ENCODE measurements at places on chromosomes 5 and 9.

DNA sequence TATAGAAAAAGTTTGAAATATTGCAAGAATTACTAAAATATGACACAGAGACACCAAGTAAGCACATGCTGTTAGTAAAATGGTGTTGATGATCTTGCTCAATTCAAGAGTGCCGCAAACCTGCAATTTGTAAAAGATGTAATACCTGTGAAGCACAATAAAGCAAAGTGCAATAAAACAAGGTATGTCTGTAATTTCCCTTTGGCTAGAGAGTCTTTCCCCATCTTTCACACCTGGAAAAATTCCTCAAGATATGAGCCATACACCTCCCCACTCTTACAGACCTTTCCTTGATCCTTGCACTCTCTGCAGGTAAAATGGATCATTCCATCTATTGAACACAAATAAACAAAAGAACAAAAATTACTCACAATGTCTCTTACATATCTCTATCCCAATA is 597.8 kb downstream of the EFNA5 start:
- DNase-seq, result no peak

- no peak for DNase-seq
Observed at GRCh38 chr5:14236757-14237156, 93.6 kb downstream of the TRIO start.

DNA sequence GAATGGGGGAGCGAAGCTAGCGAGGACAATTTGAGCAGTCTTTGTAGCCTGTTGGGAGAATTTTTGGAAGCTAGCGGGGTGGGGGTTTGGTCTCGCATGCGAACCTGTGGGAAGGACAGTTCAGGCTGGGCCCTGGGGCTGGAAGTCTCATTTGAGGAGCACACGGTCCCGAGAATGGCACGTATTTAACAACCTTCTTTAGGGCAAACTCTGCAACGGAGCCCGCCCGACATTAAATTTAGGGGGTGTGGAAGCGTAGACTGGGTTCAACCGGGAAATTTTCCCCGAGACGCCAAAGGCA is 35.2 kb upstream of the NFIB start:
- no peak for DNase-seq

- no peak for DNase-seq
Observed at GRCh38 chr9:98877311-98877710, 66.4 kb upstream of the COL15A1 start.

DNA sequence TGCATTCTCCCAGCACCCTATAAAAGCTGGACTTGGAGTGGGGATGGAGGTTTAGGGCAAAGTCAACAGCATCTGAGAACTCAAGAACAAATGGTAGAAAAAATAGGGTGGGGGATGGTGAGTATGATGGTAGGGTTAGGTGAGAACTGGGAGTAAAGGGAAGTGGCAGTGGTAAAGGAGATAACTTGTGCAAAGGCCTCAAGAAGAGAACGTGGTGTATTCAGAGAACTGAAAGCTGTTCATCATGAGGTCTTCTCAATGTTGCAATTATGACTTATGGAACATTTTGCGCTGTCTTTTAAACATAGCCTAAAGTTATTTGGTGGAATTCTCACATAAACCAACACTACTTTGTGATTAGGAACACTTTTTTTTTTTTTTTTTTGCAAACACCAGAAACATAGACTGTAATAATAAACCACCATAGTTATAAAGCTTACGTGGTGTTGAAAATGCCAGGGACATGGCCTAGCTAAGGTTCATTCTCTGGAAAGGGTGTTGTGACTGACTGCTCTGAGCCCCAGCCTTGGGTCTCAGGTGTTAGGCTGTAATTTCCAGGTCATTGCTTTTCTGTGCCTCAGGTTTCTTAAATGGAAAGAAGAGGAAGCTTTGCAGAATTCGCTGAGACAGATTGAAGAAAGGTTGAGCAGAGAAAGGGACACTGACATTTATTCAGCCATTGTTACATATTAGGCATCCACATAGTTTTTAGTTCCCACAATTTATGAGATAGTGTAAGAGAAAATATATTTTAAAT is 19.2 kb upstream of the TXNDC8 start:
- no peak for DNase-seq

- no peak for DNase-seq
Observed at GRCh38 chr9:75146229-75146628, 57.9 kb downstream of the OSTF1 start.

DNA sequence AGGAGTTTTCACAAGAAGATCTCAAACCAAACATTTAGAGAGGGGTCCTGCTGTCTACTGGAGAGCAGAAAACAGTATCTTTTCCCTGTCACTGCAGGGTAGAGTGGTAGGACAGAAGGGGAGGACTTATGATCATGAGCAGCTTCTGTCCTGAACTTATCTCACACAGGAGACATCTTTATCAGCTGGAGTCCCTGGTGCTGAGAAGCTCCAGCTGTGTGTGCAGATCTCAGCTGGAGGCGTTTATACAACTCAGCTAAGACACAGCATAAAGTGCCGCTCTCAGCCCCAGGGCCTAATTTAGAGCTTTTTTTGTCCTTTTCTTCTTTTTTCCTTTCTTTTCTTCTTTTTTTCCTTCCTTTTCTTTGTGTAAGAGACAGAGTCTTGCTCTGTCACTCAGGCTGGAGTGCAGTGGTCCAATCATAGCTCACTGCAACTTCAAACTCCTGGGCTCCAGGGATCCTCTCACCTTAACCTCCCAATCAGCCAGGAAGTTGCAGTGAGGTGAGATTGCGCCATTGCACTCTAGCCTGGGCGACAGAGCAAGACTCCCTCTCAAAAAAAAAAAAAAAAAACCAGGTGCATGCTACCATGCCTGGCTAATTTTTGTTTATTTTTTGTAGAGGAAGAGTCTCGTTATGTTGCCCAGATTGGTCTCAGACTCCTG is 31.9 kb downstream of the CCDC125 start:
- no peak for DNase-seq

- no peak for DNase-seq
Observed at GRCh38 chr9:18059447-18059846, 414.5 kb upstream of the ADAMTSL1 start.

DNA sequence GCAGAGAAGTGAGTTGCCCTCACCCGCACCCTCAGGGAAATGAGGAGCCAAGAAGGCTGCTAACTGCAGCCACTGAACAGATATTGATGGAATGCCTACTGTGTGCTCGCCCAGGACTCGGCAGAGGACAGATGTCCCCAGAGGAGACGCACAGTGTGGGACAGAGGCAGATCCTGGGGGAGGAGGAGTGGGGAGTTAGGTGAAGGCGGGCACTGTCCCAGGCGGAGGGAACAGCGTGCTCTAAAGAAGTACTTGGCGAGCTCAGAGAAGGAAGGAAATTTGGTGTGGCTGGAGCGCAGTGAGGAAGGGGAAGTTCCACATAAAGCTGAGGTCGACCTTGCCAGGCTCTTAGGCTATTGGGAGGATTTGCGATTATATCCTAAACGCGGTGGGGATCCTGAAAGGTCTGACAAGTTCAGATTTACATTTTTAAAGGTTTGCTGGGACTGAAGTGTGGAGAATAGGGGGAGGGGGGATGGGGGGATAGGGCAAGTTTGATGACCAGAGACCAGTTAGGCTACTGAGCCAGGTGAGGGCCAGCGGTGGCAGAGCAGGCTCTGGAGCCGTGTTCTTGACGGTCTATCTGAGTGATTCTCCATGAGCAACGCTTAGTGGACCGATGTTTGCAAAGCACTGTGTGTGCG is 23.6 kb upstream of the CERCAM start:
- no peak for DNase-seq

DNA sequence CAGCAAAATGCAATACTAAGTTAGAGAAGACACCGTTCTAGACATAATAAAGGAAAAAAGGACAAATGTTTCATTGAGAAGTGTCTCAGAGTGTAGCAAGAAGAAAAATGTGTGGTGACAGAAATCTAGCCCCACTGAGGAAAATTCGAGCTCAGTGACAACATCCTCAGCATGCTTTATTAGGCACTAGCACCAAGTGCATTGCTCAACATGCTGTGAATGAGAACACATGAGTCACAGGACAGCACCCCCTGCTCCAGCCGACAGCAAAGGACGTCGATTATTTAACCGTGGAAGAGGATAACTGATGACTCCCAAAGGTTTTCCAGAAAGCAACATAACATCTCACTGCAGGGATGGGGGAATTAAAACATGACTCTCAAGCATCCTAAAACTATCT is 182.7 kb downstream of the GNAQ start:
- no peak for DNase-seq

GRCh38 chr5:102532123-102532522 is 33.3 kb upstream of the SLCO6A1 start:
- no peak for DNase-seq

DNA sequence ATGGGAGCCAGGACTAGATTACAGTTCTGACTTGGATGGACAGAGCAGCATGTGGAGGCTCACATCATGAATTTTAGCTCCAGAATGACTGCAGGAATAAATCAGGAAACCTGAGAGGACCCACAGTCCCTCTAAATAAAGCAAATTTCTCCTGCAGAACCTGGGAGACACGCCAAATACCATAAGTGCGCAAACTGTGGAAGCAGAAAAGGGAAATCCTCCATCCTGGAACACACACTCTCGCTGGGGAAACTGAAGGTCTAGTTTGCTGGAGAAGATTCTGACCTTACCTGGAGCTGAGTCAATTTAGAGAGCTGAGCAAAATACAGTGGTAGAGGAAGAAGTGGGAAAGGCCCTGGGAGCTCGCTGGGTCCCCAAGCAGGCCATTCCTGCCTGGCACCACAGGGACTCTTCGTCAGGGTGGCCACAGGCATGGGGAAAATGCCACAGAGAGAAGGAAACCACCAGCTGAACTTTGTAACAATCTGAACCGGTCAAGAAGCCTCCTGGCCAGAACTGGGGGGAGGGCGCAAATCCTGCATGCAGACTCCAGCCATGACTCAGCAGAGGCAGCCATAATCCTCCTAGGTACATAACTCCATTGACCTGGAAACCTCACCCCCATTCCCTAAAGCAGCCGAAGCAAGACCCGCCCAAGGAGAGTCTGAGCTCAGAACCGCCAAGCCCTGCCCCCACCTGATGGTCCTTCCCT is 390.9 kb downstream of the LRRC70 start:
- no peak for DNase-seq

DNA sequence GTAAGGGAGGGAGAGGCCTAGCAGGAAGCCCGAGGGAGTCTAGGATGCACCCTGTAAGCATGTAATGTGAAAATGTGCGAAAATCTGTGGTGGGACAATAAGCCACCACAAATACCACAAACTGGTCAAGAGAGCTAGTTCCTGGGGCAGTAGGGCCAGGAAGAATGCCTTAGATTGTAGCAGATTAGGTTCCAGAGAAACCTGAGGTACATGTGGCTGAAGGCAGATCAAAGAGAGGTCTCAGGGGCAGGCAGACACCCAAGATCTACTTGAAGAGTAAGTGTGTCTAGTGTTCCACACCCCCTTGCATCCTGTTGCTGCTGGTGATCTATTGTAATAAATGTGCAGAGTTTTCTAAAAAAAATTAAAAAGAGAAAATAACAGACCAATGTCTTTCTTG is 1677.3 kb upstream of the CDH6 start:
- no peak for DNase-seq
